ENCODE measurements at places on chromosomes 6 and 20.

DNA sequence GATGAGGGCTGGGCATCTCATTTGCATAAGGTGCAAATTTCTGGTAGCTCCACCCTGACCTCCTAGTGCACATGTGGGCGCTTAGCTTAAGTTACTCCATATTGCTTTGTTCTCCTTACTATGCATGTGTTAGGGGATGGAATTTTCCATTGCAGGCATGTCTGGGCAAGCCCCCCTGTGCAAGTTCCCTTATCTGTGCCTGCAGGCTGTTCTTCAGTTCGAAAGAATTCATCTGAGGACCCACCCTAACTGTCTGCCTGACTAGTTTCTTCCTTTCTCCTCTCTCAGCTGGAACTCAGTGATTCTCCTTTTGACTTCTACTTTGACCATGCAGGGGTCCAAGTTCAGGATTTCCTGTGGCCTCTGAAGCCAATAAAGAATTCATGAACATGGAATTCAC is 30.2 kb downstream of the CCDC170 start:
- no peak overlapping the region for H3K4me3 ChIP-seq
- H3K27me3 ChIP-seq = peaks cover 6% of the 10 kb centered on the region
- no peak for DNase-seq
- H3K4me1 ChIP-seq = no peaks in the 10 kb centered on the region

DNA sequence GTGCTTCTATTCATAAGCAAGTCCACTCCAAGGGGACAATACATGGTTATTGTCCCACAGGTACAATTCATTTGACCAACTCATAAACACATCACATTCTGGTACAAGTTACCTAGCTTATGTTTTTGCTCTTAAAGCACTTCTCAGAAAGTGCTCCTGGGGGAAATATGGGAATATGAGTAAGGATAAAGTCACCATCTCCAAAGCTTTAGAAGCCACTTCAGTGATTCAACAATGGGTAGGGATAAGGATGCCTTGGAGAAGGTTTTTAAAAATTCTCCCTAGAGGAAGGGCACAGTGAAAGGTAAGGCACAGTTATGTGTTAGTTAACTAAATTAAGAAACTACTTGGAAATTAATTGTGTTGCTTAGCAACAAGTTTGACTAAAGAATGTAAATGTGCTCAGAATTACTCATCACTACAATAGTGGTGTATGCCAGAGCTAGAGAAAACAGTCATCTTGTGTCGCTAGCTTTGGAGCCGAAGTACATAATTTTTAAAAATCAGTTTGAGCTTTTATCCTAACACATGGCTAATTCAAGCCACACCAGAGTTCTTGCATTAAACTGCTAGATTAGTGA is 39.5 kb upstream of the LAMP5 start:
- no peak overlapping the region for H3K27ac ChIP-seq
- DNase-seq = no peak
- no peaks in the 10 kb centered on the region for H3K27me3 ChIP-seq
- H3K4me3 ChIP-seq = no peak overlapping the region
- no peaks in the 10 kb centered on the region for H3K4me1 ChIP-seq
- H3K36me3 ChIP-seq = no peaks in the 10 kb centered on the region

GRCh38 chr20:4472906-4473305 is 248.8 kb upstream of the PRND start:
- H3K27me3 ChIP-seq = peaks cover 2% of the 10 kb centered on the region
- no peak for DNase-seq
- no peaks in the 10 kb centered on the region for H3K4me1 ChIP-seq
- H3K4me3 ChIP-seq = no peak overlapping the region

GRCh38 chr6:52909531-52909930 is at the start of gene GSTA3:
GSTA3 (minus strand) TSS chr6:52909698; CDS start chr6:52905834, 3,864 bp downstream.
- H3K4me1 ChIP-seq = no peaks in the 10 kb centered on the region
- no peak within 1 kb of the TSS for H3K27ac ChIP-seq
- H3K36me3 ChIP-seq = no peaks in the 10 kb centered on the region
- H3K27me3 ChIP-seq = peaks cover 2% of the 10 kb centered on the region

DNA sequence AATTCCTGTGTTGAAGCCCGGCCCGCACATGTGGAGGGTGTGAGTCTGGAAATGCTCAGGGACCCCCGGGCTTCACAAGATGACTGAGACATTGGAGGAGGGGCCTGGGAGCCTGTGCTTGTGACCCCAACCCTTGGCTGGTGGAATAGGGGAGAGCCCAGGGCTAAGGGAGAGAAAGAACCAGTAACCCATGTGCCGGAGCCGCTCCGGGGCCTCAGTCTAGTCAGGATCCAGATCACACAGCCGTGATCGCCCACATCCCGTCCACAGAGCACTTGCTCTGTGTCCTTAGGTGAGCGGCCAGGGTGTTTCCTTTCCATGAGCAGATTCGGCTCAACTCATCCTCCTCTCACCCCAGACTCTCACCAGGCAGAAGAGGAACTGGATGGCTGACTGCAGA is 152.3 kb upstream of the RPS6KA2 start:
- H3K36me3 ChIP-seq = no peaks in the 10 kb centered on the region
- no peak for DNase-seq
- H3K4me3 ChIP-seq = no peak overlapping the region
- H3K27ac ChIP-seq = no peak overlapping the region
- no peaks in the 10 kb centered on the region for H3K27me3 ChIP-seq

GRCh38 chr6:53361549-53362031 is 12.8 kb upstream of the ELOVL5 start:
- H3K4me1 ChIP-seq = peaks cover 31% of the 10 kb centered on the region
- no peak for DNase-seq
- H3K4me3 ChIP-seq = no peak overlapping the region
- no peaks in the 10 kb centered on the region for H3K27me3 ChIP-seq
- peaks cover 2% of the 10 kb centered on the region for H3K36me3 ChIP-seq

- no peak for DNase-seq
- no peaks in the 10 kb centered on the region for H3K36me3 ChIP-seq
- H3K4me1 ChIP-seq = peaks cover 14% of the 10 kb centered on the region
- H3K27me3 ChIP-seq = peaks cover 5% of the 10 kb centered on the region
Measured at GRCh38 chr20:33917831-33918525, 75.7 kb upstream of the RALY start.

DNA sequence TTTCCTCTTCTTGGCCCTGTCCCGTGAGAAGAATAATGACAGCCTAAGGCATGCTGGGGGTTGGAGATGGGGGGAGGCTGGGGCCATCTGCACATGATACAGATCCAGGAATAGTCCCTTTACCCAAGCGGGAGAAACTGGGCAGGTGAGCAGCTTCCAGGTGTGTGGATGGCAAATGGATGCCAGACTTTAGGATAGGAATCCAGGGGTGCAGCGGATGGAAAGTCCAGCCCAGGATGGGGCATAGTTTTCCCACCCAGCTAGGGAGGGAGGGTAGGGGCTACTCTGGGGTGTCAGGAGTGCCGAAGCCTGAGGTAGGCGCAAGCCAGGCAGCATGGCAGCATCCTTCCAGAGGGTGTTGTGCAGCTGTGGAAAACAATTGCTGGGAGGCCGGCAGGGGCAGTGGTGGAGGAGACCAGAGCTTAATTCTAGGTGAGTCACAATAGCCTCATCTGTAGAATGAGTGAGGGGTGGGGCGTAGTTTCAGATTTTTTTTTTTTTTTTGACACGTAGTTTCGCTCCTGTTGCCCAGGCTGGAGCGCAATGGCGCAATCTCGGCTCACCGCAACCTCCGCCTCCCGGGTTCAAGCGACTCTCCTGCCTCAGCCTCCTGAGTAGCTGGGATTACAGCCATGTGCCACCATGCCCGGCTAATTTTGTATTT is 15.4 kb upstream of the FAM110A start:
- H3K36me3 ChIP-seq = no peaks in the 10 kb centered on the region
- no peak overlapping the region for H3K27ac ChIP-seq
- H3K4me3 ChIP-seq = no peak overlapping the region

- peaks cover 1% of the 10 kb centered on the region for H3K36me3 ChIP-seq
- peak within 1 kb of the TSS; percentile 94 for H3K4me3 ChIP-seq
- H3K27ac ChIP-seq = peak within 1 kb of the TSS; percentile 98
Measured at GRCh38 chr6:108294727-108295625, at the start of gene AFG1L. AFG1L (plus strand) TSS chr6:108295054; CDS start chr6:108295080, 26 bp downstream.

- no peak for DNase-seq
- H3K4me3 ChIP-seq = no peak overlapping the region
- no peaks in the 10 kb centered on the region for H3K4me1 ChIP-seq
- no peak overlapping the region for H3K27ac ChIP-seq
- no peaks in the 10 kb centered on the region for H3K36me3 ChIP-seq
Measured at GRCh38 chr20:57259121-57259937, 7.1 kb downstream of the BMP7 start.

GRCh38 chr20:50517817-50518154 is 7.6 kb downstream of the PTPN1 start:
- peak overlapping the region; percentile 79 for H3K4me3 ChIP-seq
- peaks cover 15% of the 10 kb centered on the region for H3K36me3 ChIP-seq
- no peak for DNase-seq
- H3K4me1 ChIP-seq = peaks cover 67% of the 10 kb centered on the region
- no peaks in the 10 kb centered on the region for H3K27me3 ChIP-seq

- DNase-seq = no peak
- H3K4me1 ChIP-seq = peaks cover 13% of the 10 kb centered on the region
- H3K27ac ChIP-seq = no peak overlapping the region
- no peaks in the 10 kb centered on the region for H3K27me3 ChIP-seq
- peaks cover 28% of the 10 kb centered on the region for H3K36me3 ChIP-seq
Measured at GRCh38 chr6:160005211-160005610, 36.3 kb downstream of the IGF2R start.

DNA sequence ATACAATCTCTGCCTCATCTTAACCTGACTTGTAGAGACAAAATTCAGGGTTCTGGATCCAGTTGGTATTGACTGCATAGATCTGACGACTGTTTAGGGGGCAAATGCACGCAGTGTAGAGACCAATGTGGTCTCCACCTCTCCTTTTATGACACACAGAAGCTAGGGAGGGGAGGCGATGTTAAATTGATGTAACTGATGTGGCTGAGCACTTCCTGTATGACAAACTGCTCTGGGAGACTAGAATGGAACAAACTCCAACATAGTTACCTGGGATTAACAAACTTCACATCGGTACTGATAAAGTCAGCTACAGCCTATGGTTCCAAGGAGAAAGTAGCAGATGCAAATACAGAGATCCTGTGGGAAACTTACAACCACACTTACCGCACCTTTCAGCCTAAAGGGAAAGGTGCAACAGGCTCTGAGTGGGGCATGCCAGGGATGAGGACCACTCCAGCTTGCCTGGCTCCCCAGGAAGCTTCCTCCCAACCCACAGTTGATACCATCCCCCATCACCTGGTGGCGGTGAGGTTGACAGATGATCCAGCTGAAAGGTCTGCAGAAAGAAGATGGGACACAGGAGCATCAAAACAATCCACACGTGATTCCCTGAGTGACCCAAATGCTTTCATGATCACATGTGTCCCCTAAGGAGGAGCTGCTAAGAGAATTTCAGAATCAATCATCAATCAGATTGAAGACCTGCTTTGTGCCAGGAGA is 60.6 kb upstream of the MRPS10 start:
- no peak overlapping the region for H3K4me3 ChIP-seq
- H3K27ac ChIP-seq = no peak overlapping the region
- H3K27me3 ChIP-seq = no peaks in the 10 kb centered on the region

DNA sequence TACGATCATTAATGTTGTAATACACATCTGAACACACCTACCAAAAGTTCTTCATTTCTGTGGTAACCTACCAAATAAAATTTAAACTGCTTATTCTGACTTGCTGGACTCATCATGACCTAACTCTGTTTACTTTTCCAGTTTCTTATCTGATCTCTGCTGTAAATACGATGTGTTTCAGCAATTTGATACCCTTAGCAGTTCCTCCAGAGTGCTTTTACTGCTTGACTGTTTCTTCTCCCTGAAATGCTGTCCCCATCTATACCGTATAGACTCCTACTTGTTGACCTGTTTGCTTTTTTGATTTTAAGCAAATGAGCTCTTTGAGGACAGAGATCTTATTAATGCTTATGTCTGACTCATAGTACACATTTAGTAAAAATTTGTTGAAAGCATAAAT is 119.5 kb downstream of the SCAF8 start:
- H3K27ac ChIP-seq = no peak overlapping the region
- no peak overlapping the region for H3K4me3 ChIP-seq
- peaks cover 20% of the 10 kb centered on the region for H3K36me3 ChIP-seq
- H3K4me1 ChIP-seq = peaks cover 5% of the 10 kb centered on the region
- H3K27me3 ChIP-seq = no peaks in the 10 kb centered on the region

GRCh38 chr6:31729979-31730630 is 1.0 kb upstream of the DDAH2 start:
- peaks cover 48% of the 10 kb centered on the region for H3K4me1 ChIP-seq
- peak overlapping the region; percentile 100 for H3K4me3 ChIP-seq
- H3K27me3 ChIP-seq = no peaks in the 10 kb centered on the region
- peak; percentile 80 for DNase-seq

- peaks cover 29% of the 10 kb centered on the region for H3K4me1 ChIP-seq
- DNase-seq = no peak
- peaks cover 6% of the 10 kb centered on the region for H3K36me3 ChIP-seq
- H3K27ac ChIP-seq = no peak overlapping the region
Measured at GRCh38 chr6:158353883-158354877, 41.9 kb downstream of the TULP4 start.

DNA sequence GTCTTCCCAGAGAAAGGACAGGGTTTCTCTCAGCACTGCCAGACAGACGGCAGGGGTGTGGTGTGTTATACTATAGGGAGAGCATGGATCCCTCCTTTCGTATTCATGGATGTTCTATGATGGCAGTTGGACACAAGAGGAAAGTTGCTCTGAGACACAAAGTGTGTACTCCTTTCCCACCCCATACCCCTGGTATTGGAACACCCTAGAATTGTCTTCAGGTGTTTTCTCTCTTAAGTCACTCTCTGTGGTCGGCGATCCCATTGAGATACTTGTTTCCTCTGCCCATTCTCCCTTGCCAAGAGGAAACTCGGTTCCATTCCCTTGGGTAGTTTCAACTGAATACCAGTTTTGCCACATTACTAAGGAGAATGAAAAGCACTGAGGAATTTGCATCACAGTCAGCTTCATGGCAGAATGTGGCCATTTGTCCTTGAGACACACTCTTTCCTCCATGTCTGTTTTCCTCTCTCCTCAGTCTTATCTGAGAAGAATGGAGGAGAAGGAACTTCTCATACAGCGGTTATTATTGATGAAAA is 53.4 kb downstream of the RNF182 start:
- H3K4me3 ChIP-seq = no peak overlapping the region
- H3K36me3 ChIP-seq = no peaks in the 10 kb centered on the region
- no peak overlapping the region for H3K27ac ChIP-seq
- H3K27me3 ChIP-seq = peaks cover 8% of the 10 kb centered on the region
- H3K4me1 ChIP-seq = no peaks in the 10 kb centered on the region

- H3K4me1 ChIP-seq = peaks cover 28% of the 10 kb centered on the region
- H3K36me3 ChIP-seq = peaks cover 11% of the 10 kb centered on the region
- no peak overlapping the region for H3K4me3 ChIP-seq
- peak overlapping the region; percentile 4 for H3K27ac ChIP-seq
- DNase-seq = no peak
Measured at GRCh38 chr6:83086751-83087150, 19.3 kb downstream of the DOP1A start.

DNA sequence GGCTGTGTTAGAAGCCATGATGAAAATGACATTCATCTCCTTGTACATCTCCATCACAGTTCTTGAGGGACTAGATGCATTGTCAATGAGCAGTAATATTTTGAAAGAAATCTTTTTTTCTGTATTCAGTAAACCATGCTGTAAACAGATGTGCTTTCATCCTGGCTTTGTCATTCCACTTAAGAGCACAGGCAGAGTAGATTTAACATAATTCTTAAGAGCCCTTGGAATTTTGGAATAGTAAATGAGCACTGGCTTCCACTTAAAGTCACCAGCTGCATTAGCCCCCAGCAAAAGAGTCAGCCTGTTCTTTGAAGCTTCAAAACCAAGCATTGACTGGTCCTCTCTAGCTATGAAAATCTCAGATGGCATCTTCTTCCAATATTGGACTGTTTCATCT is 197.8 kb upstream of the HDDC2 start:
- peaks cover 1% of the 10 kb centered on the region for H3K27me3 ChIP-seq
- no peak overlapping the region for H3K27ac ChIP-seq
- DNase-seq = no peak
- no peaks in the 10 kb centered on the region for H3K36me3 ChIP-seq
- H3K4me1 ChIP-seq = no peaks in the 10 kb centered on the region
